ENCODE measurements at places on chromosomes 6 and 20.

DNA sequence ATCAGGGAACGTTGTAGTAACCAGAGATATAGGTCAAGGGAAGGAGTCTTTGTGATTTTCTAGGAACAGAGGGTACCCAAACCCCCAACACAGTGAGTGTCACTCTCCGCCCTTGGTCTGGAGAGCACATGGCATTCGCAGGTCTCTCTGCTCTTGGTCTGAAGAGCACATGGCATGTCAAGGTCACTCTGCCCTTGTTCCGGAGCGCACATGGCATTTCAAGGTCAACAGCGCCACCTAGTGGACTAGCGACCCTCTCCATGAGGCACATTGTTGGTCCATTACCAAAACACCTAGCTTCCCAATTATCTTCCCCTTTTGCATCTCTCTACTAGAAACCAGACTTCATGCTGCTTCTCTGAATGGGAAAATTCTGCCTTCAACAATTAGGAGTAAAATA, 260.0 kb downstream of the C6orf118 start:
- no peak for DNase-seq

DNA sequence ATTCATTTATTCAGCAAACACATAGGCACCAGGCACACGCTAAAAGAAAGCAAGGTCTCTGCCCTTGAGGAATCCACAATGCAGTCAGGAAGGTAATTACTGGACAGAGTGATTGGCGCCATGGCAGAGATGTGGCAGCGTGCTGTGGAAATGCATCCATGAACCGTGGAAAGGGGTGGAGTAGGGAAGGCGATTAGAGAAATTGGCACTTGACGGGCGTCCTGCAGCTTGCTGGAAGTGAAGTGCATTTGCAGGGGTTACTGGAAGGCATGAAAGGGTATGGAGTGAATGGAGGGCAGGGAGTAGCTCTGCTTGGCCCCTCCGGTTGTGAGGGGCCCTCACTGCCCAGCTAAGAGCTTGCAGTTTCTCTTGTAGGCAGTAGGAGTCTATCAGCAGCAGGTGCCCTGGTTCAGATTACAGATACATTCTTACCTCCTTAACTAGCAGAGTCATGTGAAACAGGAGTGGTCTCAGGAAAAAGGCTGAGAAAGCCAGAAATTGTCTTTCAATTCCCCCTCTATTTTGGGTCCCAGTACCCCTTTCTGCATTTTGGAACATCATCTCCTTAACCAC, 122.5 kb upstream of the TIAM2 start:
- DNase-seq: no peak

GRCh38 chr20:25571817-25572216, 13.5 kb downstream of the NINL start:
- no peak for DNase-seq

GRCh38 chr6:100335991-100336390, 128.7 kb downstream of the SIM1 start:
- DNase-seq: no peak

DNA sequence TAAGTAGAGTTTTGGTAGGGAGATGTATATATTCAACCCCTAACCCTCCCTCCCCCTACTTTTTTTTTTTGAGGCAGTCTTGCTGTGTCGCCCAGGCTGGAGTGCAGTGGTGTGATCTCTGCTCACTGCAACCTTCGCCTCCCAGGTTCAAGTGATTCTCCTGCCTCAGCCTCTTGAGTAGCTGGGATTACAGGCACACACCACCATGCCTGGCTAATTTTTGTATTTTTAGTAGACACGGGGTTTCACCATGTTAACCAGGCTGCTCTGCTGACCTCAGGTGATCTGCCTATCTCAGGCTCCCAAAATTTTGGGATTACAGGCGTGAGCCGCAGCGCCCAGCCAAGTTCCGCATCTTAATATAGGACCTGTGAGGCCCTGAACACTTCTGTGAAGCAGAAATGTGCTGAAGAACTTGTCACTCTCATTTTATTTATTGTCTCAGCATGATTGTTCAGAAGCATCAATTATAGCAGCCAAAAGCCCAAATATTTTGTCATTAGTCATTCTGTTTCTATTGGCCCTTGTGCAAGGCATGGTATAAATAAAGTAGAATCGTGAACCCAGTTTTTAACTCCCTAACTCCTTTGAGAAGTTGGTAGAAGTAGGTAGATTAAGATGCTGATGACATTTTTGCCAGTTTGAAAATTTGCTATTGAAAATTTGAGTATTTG, 19.4 kb downstream of the DSTN start:
- no peak for DNase-seq

- no peak for DNase-seq
These were observed 1.3 kb upstream of the UNC5CL start for GRCh38 chr6:41040101-41040939.

DNA sequence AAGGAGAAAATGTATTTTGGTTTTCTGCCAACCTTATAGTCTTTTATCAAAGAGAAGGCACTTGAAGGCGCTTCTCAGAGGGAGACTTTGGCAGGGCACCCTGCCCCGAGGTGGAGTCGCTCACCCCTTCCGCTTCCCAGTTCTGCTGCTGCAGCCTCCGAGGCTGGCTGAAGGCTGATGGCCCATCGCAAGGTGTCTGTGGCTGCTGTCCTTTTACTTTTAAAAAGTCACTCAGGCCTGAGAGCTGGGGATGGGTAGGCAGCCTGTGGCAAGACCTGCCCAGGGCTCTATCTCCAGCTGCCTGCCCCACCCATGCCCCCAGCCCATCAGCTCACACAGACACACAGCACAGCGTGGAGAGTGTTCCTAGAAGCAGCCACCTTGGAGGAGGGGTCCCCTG, 206.6 kb upstream of the CST7 start:
- no peak for DNase-seq

DNA sequence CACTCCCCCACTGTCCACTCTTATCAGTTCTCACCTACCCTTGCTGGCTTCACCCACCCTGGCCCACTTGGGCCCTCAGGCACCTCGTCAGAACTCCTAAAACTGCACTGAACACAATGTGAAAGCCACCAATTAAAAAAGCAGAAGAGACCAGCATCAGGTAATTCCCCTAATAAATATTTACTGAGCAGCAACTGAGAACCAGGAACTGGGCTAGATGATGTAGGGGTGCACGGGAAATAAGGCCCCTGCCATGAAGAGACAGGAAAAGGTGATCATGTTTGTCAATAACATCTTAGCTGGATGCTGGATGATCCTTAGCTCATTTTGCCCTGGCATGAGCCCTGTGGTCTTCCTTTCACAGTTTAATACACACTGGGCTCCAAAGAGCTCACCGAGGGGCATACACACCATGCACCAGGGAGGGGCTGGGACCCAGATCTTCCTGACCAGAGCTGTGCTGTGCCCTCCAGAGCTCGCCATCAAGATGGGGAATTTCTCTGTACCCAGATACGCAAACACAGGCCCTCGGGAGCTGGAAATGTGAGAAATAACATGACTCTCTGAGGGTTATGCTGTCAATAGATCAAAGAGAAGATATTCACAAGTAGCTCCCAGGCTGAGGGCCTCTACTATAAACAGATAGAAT, 113.6 kb upstream of the SLC22A16 start:
- no peak for DNase-seq

DNA sequence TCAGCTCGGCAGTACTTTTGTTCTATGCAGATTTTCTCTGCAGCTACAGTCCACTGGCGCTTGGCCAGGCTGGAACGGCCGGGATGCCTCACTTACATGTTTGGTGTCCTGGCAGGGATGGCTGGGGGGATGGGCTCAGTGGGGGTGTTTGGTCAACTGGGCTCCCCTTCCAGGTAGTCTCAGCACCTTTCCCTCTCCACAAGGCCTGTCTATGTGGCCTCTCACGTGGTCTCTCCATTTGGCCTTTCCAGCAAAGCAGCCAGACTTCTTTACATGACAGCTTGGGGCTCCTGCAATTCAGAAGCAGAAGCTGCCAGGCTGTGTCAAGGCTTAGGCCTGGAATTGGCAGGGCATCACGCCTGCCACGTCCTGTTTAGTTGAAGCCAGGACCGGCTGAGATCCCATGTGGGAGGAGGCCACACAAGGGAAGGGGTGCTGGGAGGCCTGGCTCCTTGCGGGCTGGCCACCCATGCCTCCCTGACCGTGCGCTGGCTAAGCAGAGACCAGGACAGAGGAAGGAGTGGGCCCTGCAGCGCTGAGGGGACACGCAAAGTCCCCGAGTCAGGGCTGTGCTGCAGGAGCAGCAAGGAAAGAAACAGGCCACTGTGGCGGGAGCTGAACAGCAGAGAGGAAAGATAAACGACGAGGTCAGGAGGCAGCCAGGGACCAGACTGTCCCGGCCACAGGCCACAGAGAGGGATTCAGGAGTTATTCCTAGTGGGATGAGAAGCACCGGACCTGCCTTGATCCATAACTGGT, 38.9 kb downstream of the MGME1 start:
- DNase-seq: no peak

GRCh38 chr6:156065849-156066248, 610.2 kb upstream of the NOX3 start:
- no peak for DNase-seq

- no peak for DNase-seq
These were observed 128.5 kb downstream of the BCAS1 start for GRCh38 chr20:53941680-53942471.

DNA sequence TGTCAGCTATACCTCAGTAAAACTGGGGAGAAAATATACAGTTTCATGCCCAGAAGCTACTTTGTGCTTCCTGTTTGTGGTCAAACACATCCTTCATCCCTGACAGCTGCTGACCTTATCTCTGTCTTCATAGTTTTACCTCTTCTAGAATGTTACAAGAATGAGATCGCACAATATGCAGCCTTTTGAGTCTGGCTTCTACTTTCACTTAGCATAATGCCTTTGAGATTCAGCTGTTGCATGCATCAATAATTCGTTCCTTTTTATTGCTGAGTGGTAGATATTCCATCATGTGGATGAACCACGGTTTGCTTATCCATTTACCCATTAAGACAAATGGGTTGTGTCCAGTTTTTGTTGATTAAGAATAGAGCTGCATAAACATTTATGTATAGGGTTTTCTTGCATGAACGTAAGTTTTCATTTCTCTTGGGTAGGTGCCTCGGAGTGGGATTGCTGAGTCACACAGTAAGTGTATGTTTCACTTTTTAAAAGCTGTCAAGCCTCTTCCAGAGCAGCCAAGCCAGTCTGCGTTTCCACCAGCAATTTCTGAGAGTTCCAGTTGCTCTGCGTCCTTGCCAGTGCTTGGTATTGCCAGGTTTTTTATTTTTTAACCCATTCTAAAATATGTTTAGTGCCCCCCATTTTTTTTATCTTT, 86.6 kb upstream of the PAX1 start:
- no peak for DNase-seq

All from stimulated activated CD8-positive, alpha-beta memory T cell treated with anti-CD3 and anti-CD28 coated beads, Interleukin-2, amount 100 ng/mL, for 1 hour (primary cell).